ENCODE measurements at places on chromosomes 4 and X. TPM values are rescaled to one million over a fixed set of nuclear protein-coding genes. Genes with fewer than 3 reads are reported as not detected.

DNA sequence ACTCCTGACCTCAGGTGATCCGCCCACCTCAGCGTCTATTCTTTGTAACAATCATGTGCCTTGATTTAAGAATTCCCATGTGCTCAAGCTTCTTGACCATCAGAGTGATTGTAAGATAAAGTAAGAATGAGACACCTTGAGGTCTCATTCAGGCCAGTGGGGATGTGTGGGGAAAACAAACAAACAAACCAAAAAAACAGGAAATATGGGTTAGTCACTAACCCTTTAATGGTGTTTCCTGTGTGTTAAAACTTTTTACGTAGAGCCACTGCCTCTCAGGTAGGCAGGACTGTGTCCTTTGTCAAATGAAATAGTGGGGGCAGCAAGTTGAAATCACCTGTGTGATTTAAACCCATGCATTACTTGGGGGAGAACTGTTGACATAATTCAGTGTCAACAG lies 91.5 kb upstream of the DHRSX start:
- no peak for DNase-seq

GRCh38 chr4:80500613-80501012 lies 165.1 kb downstream of the CFAP299 start:
- no peak for DNase-seq

SHROOM4 gene
- total RNA-seq = 39.6 TPM

SYTL4 gene
- total RNA-seq = 10.5 TPM

DNA sequence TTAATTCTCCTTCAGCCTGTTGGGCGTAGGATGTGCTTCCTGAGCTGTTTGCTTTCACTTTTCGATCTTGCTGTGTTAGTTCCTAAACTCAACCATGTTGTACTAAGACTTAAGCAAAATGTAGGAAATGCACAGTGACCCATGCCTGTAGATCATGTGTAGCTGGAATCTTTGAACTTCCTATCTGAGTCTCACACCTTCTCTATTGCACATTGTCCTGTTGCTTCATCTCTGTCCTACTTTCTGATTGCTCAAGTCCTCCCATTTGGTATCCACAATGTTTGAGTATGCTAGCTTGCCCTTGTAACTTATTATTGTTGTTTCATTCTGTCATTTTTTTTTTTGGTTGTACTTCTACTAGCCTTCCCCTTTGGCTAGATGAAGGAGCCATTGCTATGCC lies 239.6 kb downstream of the PPP1R2C start:
- DNase-seq = no peak

DNA sequence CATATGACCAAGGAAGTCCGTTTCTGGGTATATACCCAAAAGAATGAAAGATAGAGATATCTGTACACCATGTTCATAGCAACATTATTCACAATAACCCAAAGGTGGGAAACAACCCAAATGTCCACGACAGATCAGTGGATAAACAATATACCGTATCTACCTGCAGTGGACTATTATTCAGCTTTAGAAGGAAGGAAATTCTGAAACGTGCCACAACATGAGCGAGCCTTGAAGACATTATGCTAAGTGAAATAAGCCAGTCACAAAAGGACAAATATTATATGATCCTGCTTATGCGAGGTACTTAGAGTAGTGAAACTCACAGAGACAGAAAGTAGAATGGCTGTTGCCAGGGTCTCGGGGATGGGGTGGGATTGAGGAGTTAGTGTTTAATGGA lies 75.0 kb downstream of the ANAPC4 start:
- no peak for DNase-seq

DNA sequence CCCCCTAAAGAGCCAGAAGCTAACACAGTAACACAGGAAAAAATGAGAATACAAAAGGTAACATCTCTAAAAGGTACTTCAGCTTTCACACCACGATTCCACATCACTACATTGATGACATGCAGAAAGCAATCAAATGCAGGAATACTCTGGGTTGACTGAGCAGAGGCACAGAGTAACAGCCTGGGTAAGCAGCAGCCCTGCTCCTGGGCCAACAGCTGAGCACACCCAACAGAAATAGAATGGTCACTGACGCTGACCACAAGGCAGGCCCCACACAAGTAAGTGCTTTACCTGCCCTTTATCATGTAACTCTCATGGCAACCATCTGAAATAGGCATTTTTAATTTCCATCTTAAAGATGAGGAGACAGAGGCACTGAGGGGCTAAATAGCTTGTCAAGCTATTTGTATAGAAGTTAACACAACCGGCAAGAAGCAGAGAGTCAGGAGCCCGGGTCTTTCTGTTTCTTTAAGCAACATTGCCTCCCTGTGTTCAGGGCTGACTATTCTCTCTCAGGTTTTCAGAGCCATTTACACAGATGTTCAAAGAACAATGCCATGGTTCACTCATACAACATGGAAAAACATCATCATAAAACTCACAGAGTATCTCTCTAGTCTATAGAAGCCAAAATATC lies 168.9 kb downstream of the ZNF674 start:
- no peak for DNase-seq

Measured in glomerular endothelial cell (primary cell).